ENCODE measurements at places on chromosomes 7 and 10. TPM values are rescaled to one million over a fixed set of nuclear protein-coding genes. Genes with fewer than 3 reads are reported as not detected.
A peak's percentile ranks its signal among the peaks of the same experiment; 100 is the strongest.

TRIM50 gene
- total RNA-seq = 21.1 TPM

DNA sequence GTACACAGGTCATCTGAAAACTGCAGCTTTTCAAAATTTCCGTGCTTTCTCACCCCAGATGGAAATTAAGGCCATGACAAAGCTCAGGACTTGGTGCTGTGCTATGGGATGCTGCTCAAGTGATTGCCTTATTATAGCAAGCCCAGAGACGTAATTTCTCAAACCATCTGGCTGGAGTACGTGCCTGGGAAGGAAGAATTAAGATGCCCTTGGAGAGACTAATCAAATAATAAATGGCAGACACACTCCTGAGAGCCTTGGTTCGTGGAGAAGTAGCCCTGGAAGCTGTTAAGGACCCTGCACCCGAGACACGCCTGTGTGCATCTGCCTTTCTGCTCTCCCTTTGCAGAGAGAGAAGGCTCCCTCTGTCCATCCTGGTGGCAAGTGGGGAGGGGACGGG is 38.3 kb upstream of the PRLHR start:
- no peak for DNase-seq

GRCh38 chr10:31977440-31978155 is 49.0 kb upstream of the ARHGAP12 start:
- DNase-seq = no peak

- DNase-seq = no peak
These were observed 326.3 kb downstream of the CCSER2 start for GRCh38 chr10:84654671-84655070.

DNA sequence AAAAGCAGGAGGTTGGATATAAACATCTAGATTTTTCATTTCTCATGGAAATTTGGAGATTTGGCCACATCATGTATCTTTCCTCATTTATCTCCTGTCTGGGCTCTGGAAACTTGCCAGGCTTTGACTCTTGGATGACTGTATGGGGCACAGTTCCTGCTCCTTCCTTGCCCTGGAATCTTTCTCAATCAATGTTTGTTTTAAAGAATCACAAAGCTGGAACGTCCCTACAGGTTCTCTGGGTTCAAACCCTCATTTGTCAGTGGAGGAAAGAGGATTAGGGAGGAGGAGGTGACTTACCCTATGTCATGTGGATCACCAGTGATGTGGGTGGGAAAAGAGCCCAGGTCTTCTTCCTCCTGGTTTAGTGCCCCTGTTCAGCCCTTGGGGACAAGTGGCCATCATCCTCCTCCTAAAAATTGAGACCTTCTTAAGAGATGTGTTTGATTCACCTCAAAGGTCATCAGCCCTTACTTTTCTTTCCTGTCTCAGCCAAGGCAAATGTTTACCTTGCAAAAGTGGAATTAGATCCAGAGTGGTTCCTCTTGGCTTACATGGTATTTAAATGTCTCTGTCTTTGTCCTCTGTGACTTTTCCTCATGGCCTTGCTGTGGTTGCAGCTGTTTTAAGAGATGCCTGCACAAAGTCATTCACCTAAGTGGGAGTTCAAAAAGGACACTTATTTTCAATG is 38.8 kb upstream of the PDZD8 start:
- DNase-seq = peak; percentile 16

- no peak for DNase-seq
These were observed 524 bp upstream of the FUOM start for GRCh38 chr10:133358162-133358924.

DNA sequence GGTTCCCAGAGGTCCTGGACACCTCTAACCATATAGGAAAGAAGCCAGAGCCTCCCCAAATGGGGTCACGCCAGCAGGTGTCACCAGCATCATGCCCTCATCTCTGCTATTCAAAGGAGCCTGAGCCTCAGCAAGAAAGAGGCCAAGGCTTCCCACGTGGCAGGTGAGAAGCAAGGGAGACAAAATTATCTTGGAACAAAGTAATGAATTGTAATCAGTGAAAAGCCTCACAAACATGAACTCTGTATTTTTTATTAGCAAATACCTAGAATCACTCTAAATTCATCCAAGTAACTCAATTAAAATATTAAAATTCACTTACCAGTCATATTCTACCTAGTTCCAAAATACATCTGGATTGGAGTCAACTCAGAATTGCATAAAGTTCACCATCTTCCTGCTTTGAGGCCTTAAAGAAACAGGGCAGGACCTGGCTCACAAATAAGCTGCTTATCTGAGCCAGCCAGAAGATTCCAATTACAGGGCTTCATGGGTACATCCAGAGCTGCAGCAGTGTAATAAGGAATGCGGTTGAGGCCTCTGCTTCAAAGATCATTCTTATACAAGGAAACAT is 68.7 kb downstream of the SGMS1 start:
- DNase-seq = no peak

DNA sequence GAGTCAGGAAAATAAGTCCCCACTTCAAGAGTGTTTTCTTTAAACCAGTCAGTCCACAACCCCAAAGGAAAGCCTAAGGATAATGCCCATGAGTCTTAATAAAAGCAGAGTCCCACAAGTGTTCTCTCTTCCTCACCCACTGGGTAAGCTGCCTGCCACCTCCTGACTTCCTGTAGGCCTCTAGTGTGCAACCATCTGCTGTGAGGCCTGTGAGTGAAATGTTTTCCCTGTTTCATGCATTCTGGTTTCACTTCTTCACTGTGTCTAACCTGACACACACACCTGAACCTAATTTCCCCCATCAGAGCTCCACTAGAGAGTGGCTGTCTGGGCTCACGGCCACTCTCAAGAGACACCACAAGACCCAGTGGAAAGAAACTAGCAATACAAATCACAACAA is 38.9 kb upstream of the GDF10 start:
- DNase-seq = no peak

DNA sequence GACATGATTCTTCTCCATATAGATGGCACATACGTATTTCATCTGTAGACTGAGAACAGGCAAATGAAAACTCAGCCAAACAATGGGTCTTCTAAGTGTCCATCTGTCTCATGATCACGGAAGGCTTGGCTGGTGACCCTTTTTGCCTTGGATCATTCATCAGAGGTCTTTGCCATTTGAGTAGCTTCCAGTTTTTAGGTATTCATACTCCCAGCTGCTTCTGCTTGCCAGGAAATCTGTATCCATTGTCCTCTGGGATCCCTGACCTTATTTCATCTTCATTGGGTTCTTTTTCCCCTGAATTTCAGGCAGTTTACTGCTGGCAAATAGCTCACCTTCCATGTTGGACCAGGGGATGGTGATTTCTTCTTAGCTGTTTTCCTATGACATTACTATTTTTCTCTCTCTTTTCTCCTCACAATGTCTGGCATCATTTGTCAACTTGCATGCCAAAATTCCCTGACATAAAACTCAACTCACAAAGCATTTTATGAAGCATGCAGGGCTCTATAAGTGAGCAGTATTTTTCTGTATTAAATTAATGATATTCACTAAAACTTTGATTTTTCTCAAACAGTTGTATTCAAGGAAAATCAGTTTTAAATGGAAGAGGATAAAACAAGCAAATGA is 241.2 kb downstream of the DNAJB9 start:
- no peak for DNase-seq

DNA sequence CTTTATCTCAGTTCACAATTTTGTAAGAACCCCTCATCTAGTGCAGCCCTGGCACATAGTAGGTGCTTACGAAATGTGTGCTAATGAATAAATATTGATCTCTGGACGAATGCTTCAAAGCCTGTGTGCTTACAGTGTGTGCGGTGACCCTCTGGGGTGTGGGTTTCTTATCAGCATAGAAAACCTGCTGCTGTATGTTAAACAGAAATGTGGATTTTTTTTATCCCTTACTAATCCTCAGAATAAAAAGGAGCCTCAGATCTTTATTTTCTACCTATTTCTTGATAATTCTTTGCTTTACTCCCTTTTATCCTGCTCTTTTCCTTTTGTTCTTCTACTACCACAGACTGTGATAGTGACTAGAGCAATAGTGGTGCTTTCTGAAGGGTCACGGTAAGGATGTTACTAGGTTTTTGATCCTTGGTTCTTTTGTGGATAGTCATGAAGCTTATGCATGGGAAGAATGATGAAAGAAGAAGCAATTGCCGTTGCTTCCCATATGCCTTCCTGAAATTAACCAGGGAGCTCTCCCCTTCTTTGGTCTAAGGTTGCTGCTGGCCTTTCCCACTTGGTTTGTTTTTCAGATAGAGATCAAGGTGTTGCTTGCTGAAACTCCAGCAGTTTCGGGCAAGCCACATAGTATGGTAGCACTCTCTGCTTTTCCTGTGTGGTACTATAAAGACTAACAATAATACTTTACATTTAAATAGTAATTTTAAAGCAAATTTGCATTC is 44.7 kb downstream of the SPAG6 start:
- no peak for DNase-seq

BAZ1B gene
- 69.4 TPM for total RNA-seq

- no peak for DNase-seq
These were observed 79.2 kb downstream of the HGF start for GRCh38 chr7:81690688-81691087.

- DNase-seq = no peak
These were observed 1.3 kb downstream of the PTPRZ1 start for GRCh38 chr7:121874298-121874697.

DNAJC2 gene
- 42.0 TPM for total RNA-seq

DNA sequence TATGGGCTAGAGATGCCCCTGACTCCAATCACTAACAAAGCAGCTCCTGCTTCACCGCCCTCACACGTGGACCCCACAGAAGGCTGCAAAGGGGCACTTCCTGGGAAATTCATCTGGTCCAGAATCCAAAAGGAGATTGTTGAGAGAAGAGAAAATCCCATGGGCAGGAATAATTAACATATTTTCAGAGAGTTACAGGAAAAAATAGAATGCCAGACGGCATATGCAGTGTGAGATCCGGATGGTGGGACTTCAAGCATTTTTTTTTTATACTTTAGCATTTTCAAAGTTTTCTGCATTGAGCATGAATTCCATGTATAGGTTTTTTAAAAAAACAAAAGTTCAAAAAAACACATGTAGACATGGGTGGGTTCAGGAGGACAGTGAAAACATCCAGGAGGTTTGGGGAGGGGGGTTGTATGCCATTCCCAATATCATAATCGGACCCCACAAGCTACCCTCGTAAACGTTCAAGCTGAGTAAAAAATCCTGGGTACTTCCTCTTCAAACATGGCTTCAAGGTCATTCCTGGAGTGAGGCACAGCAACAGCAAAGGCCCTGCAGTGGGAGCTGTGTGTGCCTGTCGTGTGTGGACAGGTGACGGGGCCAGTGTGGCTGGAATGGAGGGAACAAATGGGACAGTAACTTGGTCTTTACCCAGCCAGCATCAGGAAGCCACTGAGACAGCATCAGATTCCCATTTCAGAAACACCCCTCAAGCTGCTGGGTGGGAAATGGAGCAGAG is 128.1 kb downstream of the SLIT1 start:
- no peak for DNase-seq

PPP1R3C gene
- 18.7 TPM for total RNA-seq

DNA sequence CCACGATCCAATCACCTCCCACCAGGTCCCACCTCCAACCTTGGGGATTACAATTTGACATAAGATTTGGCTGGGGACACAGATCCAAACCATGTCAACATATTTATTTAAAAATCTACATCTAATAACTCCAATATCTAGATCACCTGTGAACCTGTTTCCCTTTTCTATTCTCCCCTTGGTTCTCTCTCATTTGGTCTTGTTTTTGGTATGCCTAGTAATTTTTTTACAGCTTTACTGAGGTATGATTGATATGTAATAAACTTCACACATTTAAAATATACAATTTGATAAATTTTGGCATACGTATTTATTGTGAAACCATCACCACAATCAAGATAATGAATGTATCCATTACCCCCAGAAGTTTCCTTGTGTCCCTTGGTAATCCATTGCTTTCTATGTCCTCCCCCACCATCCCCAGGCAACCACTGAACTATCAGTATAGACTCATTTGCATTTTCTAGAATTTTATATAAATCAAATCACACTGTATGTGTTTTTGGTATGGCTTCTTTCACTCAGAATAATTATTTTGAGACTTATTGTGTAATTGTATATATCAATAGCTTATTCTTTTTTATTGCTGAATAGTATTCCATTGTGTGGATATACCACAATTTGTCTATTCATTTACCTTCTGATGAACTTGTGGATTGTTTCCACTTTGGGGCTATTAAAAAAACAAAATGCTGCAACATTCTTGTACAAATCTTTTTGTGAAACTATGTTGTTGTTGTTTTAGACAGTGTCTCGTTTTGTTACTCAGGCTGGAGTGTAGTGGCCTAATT is 45.2 kb upstream of the NUB1 start:
- no peak for DNase-seq

PRKG1 gene
- not detected for total RNA-seq

DNA sequence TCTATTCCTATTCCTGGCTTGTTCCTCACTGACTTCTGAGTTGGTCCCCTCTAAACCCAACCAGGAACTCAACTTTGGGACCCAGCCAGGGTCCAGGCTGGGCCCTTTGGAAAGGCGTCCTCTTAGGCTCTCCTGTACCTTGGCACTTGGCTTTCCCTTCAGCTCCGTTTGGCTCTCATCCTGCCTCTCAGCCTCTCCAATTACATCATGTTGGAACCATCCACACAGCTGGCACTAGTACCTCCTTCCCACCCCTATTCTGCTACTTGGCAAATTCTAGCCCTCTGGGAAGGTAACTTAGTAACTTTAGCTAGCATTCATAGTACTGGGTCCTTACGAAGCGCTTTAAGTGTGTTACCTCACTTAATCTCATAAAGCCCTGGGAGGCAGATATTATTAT is 205.3 kb upstream of the HABP2 start:
- no peak for DNase-seq

ANKRD26 gene
- 10.0 TPM for total RNA-seq

DNA sequence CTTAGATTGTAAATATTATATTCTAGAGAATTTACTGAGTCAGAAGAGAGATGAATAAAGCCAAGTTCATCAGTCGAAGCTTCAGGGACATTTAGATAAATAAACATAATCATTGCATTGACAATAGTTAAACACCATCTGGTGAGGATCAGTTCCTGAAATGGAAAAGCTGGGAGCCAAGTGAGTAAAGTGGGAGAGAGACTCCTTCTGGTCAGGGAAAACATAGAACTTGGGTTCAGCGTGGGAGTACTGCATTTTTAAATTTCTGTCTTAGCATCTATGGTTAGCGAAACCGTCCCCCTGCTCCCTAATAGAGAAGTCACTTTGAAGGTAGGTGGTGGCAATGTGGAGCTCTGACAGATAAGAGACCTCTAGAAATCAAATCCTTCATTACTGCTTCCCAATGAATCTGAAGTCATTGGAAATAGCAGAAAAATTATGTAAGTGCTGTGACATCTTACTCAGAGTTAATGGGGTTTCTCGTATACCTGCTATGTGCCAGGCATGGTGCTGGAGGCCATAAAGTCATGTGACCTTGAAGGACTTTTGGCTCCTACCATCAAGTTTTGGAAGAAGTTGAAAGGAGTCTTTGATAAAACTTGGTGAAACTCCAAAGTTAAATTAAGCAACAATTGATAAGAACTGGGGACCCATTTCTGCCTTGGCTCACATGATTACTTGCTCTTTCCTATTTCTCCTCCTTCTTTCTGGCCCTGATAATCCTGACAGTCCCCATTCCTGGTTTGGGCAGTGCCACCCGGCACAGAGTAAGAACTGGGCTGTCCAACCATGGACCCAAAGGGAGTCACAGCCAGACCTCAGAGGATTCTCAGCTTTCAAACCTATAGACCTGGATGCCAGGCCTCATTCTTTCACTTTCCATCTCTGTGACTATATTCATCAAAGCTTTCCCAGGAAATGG is 211.2 kb downstream of the C7orf25 start:
- DNase-seq = no peak

PRPS1L1 gene
- not detected for total RNA-seq

ZP3 gene
- not detected for total RNA-seq

BMPR1A gene
- 42.3 TPM for total RNA-seq

Data from HepG2 (cell line).